SK-MEL-5 (cell line): ENCODE measurements at places on chromosomes 7 and 10. TPM values are rescaled to one million over a fixed set of nuclear protein-coding genes. Genes with fewer than 3 reads are reported as not detected.
A peak's percentile ranks its signal among the peaks of the same experiment; 100 is the strongest.

- peak; percentile 74 for DNase-seq
Observed at GRCh38 chr10:14653271-14654161, 121.2 kb downstream of the FAM107B start.

GRCh38 chr10:82910301-82910700 lies 1035.3 kb downstream of the NRG3 start:
- DNase-seq: no peak

GRCh38 chr10:114044247-114045135 lies 825 bp downstream of the ADRB1 start:
- no peak for DNase-seq

DNA sequence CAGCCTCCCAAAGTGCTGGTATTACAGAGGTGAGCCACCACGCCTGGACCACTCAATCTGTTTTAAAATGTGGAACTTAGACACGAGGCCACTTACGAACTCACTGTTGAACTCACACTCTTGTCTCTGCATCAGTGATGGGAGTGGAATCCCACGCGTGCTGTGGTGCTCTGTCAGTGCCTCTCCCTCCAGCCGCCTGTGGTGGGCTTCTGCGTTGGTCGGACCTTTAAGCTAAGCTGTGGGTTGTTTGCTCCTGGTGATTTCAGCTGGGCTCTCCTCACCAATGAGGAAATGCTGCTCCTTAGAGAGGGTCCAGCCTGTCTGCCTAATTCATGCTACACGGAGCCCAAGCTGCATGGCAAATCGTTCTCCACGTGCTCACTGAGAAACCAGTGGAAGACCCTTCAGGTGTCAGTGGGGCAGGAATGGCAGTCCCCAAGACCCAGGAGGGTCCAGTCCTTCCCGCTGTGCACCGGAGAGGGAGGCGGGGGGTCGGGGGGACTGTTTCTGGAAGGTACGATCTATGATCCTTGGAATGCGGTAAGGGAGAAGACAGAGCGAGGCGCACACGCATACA lies 17.9 kb upstream of the PRKAR1B start:
- DNase-seq: no peak

DNA sequence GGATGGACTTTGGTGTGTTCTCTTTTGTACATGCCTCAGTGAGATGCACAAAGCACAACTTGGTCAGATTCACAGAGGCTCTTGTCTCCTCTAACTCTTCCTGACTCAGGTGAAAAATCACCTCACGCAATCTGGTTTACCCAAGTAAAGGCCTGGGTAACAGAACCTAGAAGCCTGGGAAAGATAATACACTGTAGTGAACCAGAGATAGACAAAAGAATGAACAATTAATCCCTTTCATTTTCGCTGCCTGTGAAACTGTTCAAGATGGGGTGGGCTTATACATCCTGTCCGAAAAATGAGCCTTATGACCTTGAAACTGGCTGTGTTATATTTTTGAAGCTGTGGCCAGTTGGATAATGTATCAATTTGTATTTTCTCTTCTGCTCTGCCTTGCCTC lies 678.9 kb upstream of the TEX47 start:
- no peak for DNase-seq

The SLC13A1 gene
- total RNA-seq: not detected in 2 replicates
